A549 treated with ZK216348 at 1 μM for 4 hours (cell line): ENCODE measurements at places on chromosomes 7 and 10. TPM values are rescaled to one million over a fixed set of nuclear protein-coding genes. Genes with fewer than 3 reads are reported as not detected.

MMD2 gene
- not detected in 5 replicates for total RNA-seq

SH2D4B gene
- 0.04 TPM in 1 of 5 replicates, not detected in the others for total RNA-seq

LRRN3 gene
- total RNA-seq = 0.04 TPM in 1 of 5 replicates, not detected in the others

OR2A5 gene
- not detected in 5 replicates for total RNA-seq

KCNMA1 gene
- 38.7 to 80.9 TPM (median 73.7 TPM) in 5 replicates for total RNA-seq

OR6V1 gene
- total RNA-seq = not detected in 5 replicates
